ENCODE measurements at places on chromosomes 2 and 18. TPM values are rescaled to one million over a fixed set of nuclear protein-coding genes. Genes with fewer than 3 reads are reported as not detected.

LHCGR gene
- total RNA-seq: not detected

- peak; percentile 70 for DNase-seq
- no peaks in the 10 kb centered on the region for H3K27me3 ChIP-seq
- no peak overlapping the region for H3K27ac ChIP-seq
- peaks cover 15% of the 10 kb centered on the region for H3K36me3 ChIP-seq
- peaks cover 27% of the 10 kb centered on the region for H3K4me1 ChIP-seq
Measured at GRCh38 chr2:171390941-171391516, 42.8 kb downstream of the METTL8 start.

- H3K4me3 ChIP-seq: no peak overlapping the region
- H3K36me3 ChIP-seq: peaks cover 28% of the 10 kb centered on the region
- peak overlapping the region; percentile 71 for H3K27ac ChIP-seq
Measured at GRCh38 chr2:112798979-112799975, 15.0 kb upstream of the IL1A start.

DNA sequence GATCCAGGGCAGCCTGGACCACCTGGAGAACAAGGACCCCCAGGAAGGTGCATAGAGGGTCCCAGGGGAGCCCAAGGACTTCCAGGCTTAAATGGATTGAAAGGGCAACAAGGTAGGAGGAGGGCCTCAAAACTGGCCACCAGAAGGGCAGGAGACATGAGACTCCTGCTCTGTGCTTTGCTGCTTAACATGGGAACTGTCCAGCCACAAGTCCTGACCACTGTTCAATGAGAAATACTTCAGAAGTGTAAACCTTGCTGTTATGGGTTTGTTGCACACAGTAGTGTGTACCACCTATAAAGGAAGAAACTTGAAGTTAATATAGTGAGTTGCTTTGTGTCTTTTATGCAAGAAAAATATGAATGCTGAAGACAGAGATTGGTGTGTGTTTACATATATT lies 44.2 kb upstream of the MFF start:
- no peaks in the 10 kb centered on the region for H3K36me3 ChIP-seq
- peaks cover 3% of the 10 kb centered on the region for H3K27me3 ChIP-seq
- H3K4me1 ChIP-seq: no peaks in the 10 kb centered on the region
- DNase-seq: no peak

- no peaks in the 10 kb centered on the region for H3K4me1 ChIP-seq
- H3K27me3 ChIP-seq: no peaks in the 10 kb centered on the region
- no peak for DNase-seq
- H3K36me3 ChIP-seq: no peaks in the 10 kb centered on the region
Measured at GRCh38 chr2:14418115-14418514, 214.4 kb upstream of the LRATD1 start.

NIF3L1 gene
- total RNA-seq: 37.6 TPM

ITM2C gene
- 115 TPM for total RNA-seq

DNA sequence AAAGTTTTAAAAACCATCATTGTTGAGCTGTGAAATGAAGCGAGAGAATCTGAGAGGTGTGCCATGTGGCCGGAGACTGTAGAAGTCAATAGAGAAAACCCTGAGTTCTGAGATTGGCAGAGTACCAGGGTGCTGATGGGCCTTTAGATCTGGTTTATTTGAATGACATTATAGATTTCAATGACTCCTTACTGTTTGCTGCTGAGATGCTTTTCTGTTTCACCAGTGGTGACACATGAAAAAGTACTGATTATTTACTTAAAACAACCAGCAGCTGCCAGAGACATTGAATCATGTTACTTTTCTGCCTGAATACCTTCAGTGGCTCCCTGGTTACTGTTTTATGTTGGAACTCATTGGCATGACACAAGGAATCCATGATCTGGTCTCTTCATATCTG lies 602.7 kb upstream of the ZNF804A start:
- H3K36me3 ChIP-seq: no peaks in the 10 kb centered on the region
- no peaks in the 10 kb centered on the region for H3K27me3 ChIP-seq
- no peak overlapping the region for H3K27ac ChIP-seq
- no peaks in the 10 kb centered on the region for H3K4me1 ChIP-seq
- DNase-seq: no peak

DCDC2C gene
- not detected for total RNA-seq

DNA sequence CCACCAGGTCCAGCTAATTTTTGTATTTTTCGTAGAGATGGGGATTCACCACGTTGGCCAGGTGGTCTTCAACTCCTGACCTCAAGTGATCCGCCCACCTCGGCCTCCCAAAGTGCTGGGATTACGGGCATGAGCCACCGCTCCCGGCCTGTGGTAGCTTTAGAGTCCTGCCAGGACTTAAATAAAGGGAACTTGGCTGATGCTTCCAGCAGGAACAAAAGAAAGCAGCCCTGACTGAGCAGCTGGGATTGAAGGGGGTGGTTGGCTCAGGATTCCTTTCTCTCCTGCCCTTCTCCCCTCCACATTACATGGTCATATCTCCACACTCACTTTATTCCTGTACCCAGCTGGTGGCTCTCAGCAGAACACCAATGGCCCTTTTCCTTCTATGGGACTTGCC lies 20.0 kb downstream of the EFHD1 start:
- peaks cover 3% of the 10 kb centered on the region for H3K27me3 ChIP-seq
- no peaks in the 10 kb centered on the region for H3K36me3 ChIP-seq
- no peak for DNase-seq
- H3K27ac ChIP-seq: no peak overlapping the region
- H3K4me3 ChIP-seq: no peak overlapping the region

GRCh38 chr2:19799881-19800780 lies 101.7 kb downstream of the TTC32 start:
- no peak overlapping the region for H3K27ac ChIP-seq
- no peak overlapping the region for H3K4me3 ChIP-seq
- peaks cover 3% of the 10 kb centered on the region for H3K27me3 ChIP-seq
- no peaks in the 10 kb centered on the region for H3K36me3 ChIP-seq
- H3K4me1 ChIP-seq: no peaks in the 10 kb centered on the region

GRCh38 chr18:54149078-54149697 lies 75.3 kb downstream of the MBD2 start:
- H3K4me3 ChIP-seq: peak overlapping the region; percentile 31
- peak; percentile 76 for DNase-seq
- peak overlapping the region; percentile 85 for H3K27ac ChIP-seq
- H3K4me1 ChIP-seq: peaks cover 40% of the 10 kb centered on the region
- H3K27me3 ChIP-seq: no peaks in the 10 kb centered on the region

GLI2 gene
- 1.3 TPM for total RNA-seq

DNA sequence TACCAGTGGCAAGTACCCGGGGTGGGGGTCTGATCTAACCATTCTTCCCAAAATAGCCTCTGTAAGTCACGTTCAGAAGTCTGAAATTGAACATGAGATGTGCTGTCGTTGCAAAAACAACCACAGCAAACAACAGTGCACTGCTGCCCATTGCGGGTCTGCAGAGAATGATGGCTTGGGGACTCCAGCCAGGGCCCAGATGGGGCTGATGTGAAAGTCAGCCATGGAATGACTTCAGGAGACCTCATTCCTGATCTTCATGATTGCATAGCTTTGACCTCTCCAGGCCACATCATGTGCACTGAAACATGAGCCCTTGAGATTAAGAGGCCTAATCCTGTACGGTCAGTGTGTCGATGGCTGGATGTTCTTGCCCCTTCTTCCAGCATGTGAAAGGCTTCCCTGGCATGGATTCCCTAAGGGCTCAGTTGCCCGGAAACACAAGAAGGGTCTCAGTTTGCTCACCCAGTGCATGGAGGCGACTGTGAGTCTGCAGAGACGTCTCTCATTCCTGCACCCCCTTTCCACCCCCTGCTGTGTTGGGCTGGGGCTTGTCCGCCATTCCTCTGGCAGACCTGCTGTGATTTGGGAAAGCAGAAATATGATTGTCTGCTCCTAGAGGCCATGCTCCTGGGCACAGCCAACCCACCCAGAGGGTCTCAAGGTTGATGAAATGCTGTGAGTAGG lies 191.6 kb downstream of the SEPTIN10 start:
- H3K36me3 ChIP-seq: no peaks in the 10 kb centered on the region
- peaks cover 8% of the 10 kb centered on the region for H3K27me3 ChIP-seq
- H3K4me3 ChIP-seq: no peak overlapping the region
- H3K27ac ChIP-seq: no peak overlapping the region
- no peak for DNase-seq
- no peaks in the 10 kb centered on the region for H3K4me1 ChIP-seq

GRCh38 chr18:39749154-39749553 lies 2183.6 kb upstream of the CELF4 start:
- DNase-seq: no peak
- no peaks in the 10 kb centered on the region for H3K4me1 ChIP-seq
- H3K4me3 ChIP-seq: no peak overlapping the region
- H3K36me3 ChIP-seq: no peaks in the 10 kb centered on the region
- no peak overlapping the region for H3K27ac ChIP-seq

DNA sequence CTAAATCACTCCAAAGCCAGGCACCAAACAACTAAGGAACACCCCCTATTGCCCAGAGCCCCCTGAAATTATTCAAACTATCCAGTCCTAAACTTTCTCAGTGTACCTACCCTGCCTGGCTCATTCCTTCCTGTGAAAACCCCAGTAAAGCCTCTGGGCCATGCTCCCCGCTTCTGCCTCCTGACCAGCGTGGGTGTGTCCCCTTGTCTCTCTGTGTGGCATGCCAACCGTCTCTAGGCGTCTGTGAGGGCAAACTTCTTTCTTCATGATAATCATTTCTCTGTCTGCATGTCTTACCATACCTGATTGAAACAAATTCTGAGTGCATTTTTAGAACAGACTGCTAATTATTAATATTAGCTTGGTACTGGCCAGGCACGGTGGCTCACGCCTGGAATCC lies 109.0 kb upstream of the MSH2 start:
- no peak overlapping the region for H3K4me3 ChIP-seq
- DNase-seq: no peak
- peaks cover 24% of the 10 kb centered on the region for H3K27me3 ChIP-seq
- H3K27ac ChIP-seq: no peak overlapping the region
- no peaks in the 10 kb centered on the region for H3K36me3 ChIP-seq

- no peak overlapping the region for H3K4me3 ChIP-seq
- H3K36me3 ChIP-seq: no peaks in the 10 kb centered on the region
- H3K27me3 ChIP-seq: no peaks in the 10 kb centered on the region
- H3K4me1 ChIP-seq: no peaks in the 10 kb centered on the region
- H3K27ac ChIP-seq: no peak overlapping the region
Measured at GRCh38 chr2:153967248-153967973, 95.7 kb downstream of the GALNT13 start.

- peaks cover 5% of the 10 kb centered on the region for H3K27me3 ChIP-seq
- H3K27ac ChIP-seq: no peak overlapping the region
- H3K36me3 ChIP-seq: peaks cover 2% of the 10 kb centered on the region
- H3K4me3 ChIP-seq: no peak overlapping the region
Measured at GRCh38 chr2:218363736-218364135, 7.1 kb downstream of the CATIP start.

- no peaks in the 10 kb centered on the region for H3K36me3 ChIP-seq
- peaks cover 11% of the 10 kb centered on the region for H3K4me1 ChIP-seq
- no peak overlapping the region for H3K27ac ChIP-seq
Measured at GRCh38 chr2:941871-942270, 8.8 kb upstream of the SNTG2 start.

GRCh38 chr2:132668189-132668823 lies 1.7 kb downstream of the LYPD1 start:
- no peak overlapping the region for H3K27ac ChIP-seq
- H3K4me1 ChIP-seq: no peaks in the 10 kb centered on the region
- DNase-seq: no peak
- peaks cover 2% of the 10 kb centered on the region for H3K36me3 ChIP-seq
- no peak overlapping the region for H3K4me3 ChIP-seq
- H3K27me3 ChIP-seq: peaks cover 32% of the 10 kb centered on the region

DNA sequence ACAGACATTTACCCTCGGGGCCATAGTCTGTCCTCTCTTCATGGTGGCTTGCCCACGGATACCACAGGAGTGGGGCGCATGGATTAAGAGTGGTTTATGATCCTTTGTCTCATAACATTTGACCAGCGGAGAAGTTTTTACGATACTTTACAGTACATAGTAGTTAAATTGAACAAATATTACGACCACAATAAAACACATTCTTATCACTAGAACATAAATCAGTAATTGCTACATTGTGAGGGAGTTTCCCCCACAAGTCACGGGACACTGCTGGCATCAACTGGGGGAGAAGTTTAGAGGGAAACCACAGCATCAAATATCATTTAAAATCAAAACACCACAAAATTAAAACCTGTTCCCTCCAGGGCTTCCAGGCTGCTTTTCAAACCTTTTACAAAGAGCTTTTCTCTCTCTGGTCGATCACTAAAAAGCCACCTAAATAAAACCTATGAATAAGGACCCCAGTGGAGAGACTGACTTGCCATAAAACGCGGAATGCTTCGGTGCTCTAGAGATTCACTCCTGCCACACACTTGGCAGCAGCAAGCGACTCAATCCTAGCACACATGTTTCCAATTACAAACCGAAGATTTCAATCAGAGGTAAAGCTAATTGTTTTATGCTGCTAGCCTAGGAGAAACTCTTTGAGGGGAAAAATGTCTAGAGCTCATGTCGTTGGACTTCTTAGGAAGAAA lies 173.7 kb upstream of the HNRNPA3 start:
- DNase-seq: no peak
- no peaks in the 10 kb centered on the region for H3K4me1 ChIP-seq
- H3K27me3 ChIP-seq: peaks cover 41% of the 10 kb centered on the region
- no peak overlapping the region for H3K27ac ChIP-seq
- H3K4me3 ChIP-seq: no peak overlapping the region
- H3K36me3 ChIP-seq: no peaks in the 10 kb centered on the region

- H3K4me1 ChIP-seq: peaks cover 8% of the 10 kb centered on the region
- no peak for DNase-seq
- peaks cover 8% of the 10 kb centered on the region for H3K27me3 ChIP-seq
- H3K27ac ChIP-seq: no peak overlapping the region
- H3K4me3 ChIP-seq: no peak overlapping the region
Measured at GRCh38 chr2:63755216-63755615, 86.5 kb upstream of the UGP2 start.

DNA sequence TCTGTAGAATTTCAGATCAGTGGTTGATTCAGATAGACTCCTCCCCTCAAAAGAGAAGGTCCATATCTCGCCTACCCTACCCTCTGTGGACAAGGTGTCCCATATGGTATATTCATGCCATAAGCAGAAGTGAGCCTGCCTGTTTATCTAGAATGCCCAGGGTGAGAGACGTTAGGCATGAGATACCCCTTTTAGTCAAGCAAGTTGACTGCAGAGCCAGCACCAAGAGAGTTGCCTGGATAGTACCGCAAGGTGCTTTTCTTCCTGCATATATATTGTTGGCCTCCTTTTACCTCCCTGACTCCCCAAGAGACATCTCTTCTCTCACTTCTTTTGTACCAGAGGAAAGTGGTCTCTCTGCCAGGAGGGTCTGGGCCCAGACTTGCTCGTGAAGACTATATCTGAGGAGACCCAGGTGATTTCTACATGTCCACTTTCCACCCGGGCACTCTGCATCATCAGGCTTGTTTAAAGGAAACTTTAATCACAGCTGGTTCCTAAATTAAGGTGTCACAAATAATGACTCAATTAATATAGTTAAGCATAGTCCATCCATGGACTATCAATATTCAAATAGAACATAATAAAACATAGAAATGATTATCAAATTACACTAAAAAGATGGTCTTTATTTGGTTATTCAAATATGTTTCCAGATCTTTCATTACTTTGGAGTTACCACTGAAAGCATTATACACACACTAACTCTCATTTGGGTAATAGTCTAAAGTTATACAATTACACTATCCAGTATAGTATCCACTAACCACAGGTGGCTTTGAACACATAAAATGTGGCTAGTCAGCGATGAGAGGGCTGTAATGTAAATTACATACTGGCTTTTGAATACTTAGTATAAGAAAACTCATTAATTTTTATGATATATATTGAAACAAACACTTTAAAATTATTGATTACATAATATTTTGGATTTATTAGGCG lies 4.1 kb downstream of the ITGA4 start:
- peak overlapping the region; percentile 99 for H3K4me3 ChIP-seq
- H3K27me3 ChIP-seq: no peaks in the 10 kb centered on the region
- H3K4me1 ChIP-seq: peaks cover 45% of the 10 kb centered on the region
- H3K27ac ChIP-seq: peak overlapping the region; percentile 97
- H3K36me3 ChIP-seq: peaks cover 75% of the 10 kb centered on the region
- DNase-seq: peak; percentile 61

GPR35 gene
- 14.4 TPM for total RNA-seq
